ENCODE measurements at places on chromosomes 4 and X. TPM values are rescaled to one million over a fixed set of nuclear protein-coding genes. Genes with fewer than 3 reads are reported as not detected.

- H3K4me1 ChIP-seq = no peaks in the 10 kb centered on the region
- H3K27me3 ChIP-seq = no peaks in the 10 kb centered on the region
- no peak overlapping the region for H3K27ac ChIP-seq
- H3K4me3 ChIP-seq = no peak overlapping the region
- DNase-seq = no peak
- H3K36me3 ChIP-seq = no peaks in the 10 kb centered on the region
Observed at GRCh38 chr4:3413217-3413671, 28.5 kb upstream of the HGFAC start.

DNA sequence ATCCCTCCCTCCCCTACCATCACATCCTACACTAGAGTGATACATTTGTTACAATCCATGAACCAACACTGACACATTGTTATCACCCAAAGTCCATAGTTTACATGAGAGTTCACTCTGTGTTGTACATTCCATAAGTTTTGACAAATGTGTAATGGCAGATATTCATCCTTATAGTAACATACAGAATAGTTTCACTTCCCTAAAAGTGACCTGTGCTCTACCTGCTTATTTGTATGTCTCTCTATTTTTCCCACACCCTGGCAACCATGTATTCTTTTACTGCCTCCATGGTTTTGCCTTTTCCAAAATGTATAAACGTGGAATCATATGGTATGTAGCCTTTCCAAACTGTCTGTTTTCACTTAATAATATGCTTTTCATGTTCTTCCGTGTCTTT is 42.2 kb upstream of the HPGD start:
- H3K4me3 ChIP-seq = no peak overlapping the region
- no peak overlapping the region for H3K27ac ChIP-seq

Gene ARX
- not detected for total RNA-seq

DNA sequence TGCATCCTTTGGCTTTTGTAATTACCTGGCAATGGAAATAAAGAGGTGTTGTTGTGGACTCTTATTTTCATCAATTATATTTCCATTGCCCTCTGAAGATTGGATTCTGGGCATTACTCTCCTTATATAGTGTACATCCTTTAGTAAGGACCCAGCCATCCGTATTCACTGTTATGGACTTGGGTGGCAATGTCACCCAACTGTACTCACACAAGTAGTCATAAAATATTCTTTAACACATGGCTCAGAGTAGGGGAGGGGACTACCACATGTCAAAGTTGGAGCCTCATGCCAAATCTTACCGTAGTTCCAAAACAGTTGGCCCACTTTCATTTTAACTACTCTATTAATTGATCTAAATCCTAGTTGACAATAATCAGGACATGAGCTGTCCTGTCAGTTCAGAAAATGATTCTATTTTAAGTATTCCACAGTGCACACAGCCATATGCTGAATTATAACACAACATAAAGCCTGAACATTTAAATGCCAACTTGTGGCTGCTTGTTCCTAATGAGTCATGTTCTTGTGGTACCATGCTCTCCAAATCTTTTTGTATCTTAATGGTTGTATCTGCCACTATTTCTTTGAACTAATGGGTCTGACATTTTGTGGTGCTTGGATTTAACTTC is 4.9 kb downstream of the FRAS1 start:
- H3K4me3 ChIP-seq = no peak overlapping the region
- H3K27ac ChIP-seq = no peak overlapping the region
- no peaks in the 10 kb centered on the region for H3K27me3 ChIP-seq
- H3K4me1 ChIP-seq = peaks cover 17% of the 10 kb centered on the region
- DNase-seq = no peak
- H3K36me3 ChIP-seq = no peaks in the 10 kb centered on the region

DNA sequence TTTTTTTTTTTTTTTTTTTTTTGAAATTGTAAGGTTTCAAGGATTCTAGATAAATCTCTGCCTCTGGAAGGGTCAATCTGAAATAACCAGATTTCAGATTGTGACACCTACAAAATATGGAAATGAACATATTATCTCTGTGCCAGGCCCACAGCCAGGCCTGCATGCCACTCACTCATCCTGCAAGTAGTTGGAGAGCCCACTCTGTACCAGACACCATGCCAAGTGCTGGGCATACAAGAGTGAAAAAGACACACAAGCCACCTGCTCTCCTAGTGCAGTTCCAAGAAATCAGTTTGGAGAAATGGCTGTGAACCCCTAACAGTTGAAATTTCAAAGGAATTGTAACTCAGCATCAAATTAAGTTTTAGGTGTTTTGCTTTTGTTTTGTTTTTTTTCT is 145.9 kb upstream of the NOCT start:
- no peak overlapping the region for H3K27ac ChIP-seq
- H3K36me3 ChIP-seq = no peaks in the 10 kb centered on the region
- no peak overlapping the region for H3K4me3 ChIP-seq
- no peaks in the 10 kb centered on the region for H3K4me1 ChIP-seq

DNA sequence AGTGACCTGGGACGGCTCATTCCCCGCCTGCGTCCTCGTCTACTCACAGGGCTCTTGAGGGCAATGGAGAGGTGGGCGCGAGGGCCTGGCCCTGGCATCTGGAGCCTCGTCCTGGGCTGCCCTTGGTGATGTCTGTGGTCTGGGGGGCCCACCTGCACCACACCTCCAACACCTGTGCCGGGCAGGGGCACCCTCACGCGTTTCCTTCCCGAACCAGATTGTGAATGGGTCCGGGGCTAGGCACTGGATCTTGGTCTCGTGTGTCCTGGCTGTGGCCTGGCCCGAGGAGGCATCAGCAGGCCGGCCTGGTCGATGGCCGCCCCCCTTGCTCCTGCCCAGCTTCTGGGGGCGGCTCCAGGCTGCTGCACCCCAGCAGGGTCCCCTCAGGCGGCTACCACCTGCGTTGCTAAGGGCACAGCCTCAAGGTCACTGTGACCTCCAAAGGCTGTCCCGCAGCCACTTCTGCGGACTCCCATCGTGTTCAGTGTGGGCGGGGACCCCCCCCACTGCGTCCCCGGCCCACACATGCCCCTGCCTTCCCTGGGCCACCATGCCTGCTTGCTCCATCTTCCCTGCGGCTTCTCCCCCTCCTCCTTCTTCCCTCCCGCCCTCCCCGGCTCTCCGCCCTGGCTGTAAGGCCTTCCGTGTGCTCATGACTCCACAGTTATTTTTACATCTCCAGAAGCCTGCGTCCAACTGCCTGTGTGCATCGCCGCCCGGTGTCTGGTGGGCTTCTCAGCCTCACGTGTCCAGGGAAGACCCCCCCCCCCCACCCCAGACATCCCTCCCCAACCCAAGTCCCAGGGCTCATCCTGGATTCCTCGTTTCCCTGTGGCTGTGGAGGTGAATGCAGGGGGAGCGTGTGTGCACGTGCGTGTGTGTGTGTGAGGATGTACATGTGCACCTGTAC is 3.8 kb downstream of the DOK7 start:
- H3K4me1 ChIP-seq = no peaks in the 10 kb centered on the region
- DNase-seq = no peak
- H3K27ac ChIP-seq = no peak overlapping the region
- H3K27me3 ChIP-seq = peaks cover 19% of the 10 kb centered on the region
- no peaks in the 10 kb centered on the region for H3K36me3 ChIP-seq

DNA sequence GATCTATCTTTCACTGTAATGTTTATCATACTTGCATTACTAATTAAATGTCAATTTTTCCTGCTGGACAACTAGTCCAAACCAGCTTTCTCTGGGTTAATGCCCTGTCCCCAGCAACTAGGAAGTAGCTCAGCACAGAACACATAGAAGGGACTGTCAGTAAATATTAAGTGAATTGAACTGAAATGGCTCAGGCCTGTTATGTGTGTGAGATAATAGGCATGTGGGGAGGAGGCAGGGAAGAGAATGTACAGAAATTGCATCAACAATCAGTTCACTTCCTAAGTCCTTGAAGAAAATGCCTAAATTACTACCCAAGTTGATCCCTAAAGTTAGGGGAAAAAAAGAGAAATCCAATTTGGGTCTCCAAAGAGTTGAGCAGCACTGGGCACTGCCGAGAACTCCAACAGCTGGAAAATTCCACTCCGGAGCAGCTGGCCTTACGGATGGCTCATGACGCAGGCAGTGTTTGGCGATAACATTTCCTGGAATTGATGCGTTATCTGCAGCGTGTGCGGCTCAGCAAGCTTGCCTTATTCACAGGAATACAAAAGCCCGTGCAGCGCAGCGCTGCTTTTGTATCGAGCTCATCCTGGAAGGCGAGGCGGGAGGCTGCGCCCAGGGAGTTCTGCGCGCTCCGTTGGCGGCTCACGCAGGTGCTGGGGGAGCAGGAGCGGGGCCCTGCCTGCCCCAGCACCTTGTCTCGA is 297.3 kb upstream of the LCORL start:
- H3K36me3 ChIP-seq = no peaks in the 10 kb centered on the region
- no peak for DNase-seq
- H3K27ac ChIP-seq = no peak overlapping the region
- no peaks in the 10 kb centered on the region for H3K27me3 ChIP-seq

DNA sequence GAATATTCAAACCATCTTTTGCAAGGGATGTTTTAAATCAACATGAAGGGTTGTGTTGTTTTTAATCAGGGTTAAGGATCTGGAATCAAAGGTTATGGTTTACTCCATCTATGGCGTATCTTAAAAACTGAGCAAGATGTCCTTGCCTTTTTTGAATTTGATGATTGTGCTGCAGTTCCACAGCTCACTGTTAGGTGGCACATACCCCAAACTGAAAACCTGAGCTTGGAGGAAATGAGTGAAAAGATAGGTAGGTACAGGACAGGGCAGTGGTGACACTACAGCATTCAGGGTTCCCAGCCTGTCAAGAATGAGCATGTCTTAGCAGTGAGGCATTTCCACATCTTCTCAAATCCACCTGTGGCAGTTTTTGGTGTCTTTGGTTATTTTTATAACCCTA is 13.1 kb upstream of the EOLA1 start:
- no peaks in the 10 kb centered on the region for H3K27me3 ChIP-seq
- no peak overlapping the region for H3K4me3 ChIP-seq

Gene CFAP99
- not detected for total RNA-seq

- no peaks in the 10 kb centered on the region for H3K27me3 ChIP-seq
- no peak overlapping the region for H3K27ac ChIP-seq
- H3K4me3 ChIP-seq = no peak overlapping the region
- peaks cover 3% of the 10 kb centered on the region for H3K4me1 ChIP-seq
Observed at GRCh38 chr4:76964769-76965168, 15.2 kb downstream of the SEPTIN11 start.

DNA sequence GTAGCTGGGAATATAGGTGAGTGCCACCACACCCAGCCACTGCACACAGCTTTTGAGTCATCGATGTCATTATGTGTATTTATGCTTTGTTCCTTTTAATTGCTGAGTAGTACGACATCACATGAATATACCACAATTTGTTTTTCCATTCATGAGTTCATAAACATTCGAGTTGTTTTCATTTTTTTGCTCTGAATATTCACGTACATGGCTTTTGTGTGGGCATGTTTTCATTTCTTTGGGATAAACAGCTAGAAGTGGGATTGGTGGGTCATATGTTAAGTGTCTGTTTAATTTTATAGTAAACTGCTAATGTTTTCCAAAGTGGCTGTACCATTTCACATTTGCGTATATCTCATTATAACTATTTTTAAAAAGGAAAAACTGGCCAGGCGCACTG is 45.1 kb upstream of the KDR start:
- no peak for DNase-seq
- no peak overlapping the region for H3K4me3 ChIP-seq
- H3K4me1 ChIP-seq = peaks cover 22% of the 10 kb centered on the region
- no peak overlapping the region for H3K27ac ChIP-seq

GRCh38 chr4:48841045-48841827 is 10.3 kb downstream of the OCIAD1 start:
- H3K4me3 ChIP-seq = no peak overlapping the region
- no peak for DNase-seq
- H3K36me3 ChIP-seq = peaks cover 36% of the 10 kb centered on the region
- no peaks in the 10 kb centered on the region for H3K4me1 ChIP-seq
- no peaks in the 10 kb centered on the region for H3K27me3 ChIP-seq

DNA sequence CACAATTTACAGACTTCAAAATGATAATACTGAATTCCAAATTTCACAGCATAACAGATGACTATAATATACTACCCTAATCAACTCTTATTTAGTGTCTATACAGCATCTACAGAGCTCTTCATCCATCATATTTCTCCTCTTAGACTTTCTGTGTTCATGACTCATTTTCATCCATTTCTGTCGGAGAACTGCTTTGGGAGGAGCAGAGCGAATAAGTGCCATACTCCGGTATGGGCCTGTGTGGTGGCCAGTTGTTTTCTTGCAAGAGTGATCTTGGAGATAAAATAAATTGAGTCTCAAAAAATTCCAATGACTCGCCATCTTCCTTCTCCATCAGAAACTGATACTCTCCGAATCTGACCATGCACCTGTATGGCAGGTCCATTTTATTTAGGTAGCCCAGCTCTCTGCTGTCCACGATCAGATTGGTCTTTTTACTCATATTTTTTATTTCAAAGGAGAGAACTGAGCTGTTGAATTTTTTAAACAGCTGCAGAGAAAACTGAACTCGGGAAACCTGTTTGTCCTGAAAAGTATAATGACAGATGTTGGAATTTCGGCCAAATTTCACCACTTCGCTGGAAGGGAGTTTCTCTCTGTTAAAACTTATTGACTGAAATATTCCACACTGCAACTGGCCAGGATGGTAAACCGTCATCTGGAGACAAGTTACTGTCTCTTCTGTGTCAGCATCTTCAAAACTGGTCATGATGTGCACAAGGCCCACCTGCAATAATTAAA is 7.8 kb downstream of the TIFA start:
- no peak for DNase-seq
- H3K27me3 ChIP-seq = no peaks in the 10 kb centered on the region
- no peaks in the 10 kb centered on the region for H3K4me1 ChIP-seq
- no peak overlapping the region for H3K27ac ChIP-seq
- H3K36me3 ChIP-seq = no peaks in the 10 kb centered on the region
- no peak overlapping the region for H3K4me3 ChIP-seq

Gene BRS3
- not detected for total RNA-seq

Gene SYN1
- total RNA-seq = 2.2 TPM

DNA sequence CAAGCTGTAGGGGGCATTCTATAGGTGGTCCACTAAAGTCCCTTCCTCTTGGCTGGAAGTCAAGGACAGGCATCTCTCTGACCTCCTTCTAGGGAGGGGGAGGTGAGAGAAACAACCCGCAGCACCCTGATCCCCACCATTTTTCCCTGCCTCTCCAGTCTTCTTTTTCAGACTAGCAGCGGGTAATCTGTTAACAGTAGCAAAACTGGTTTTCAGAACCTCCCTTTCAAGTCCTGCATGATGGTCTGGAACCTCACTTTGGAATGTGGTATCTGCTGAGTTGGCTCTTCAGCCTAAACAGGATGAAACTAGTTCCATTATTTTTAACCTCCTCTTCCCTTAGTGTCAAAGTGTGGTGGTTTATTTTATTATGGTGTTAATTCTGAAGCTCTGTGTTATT is 196.0 kb downstream of the NWD2 start:
- H3K27me3 ChIP-seq = no peaks in the 10 kb centered on the region
- H3K4me1 ChIP-seq = no peaks in the 10 kb centered on the region
- H3K36me3 ChIP-seq = no peaks in the 10 kb centered on the region
- no peak overlapping the region for H3K4me3 ChIP-seq

- H3K4me1 ChIP-seq = no peaks in the 10 kb centered on the region
- peaks cover 9% of the 10 kb centered on the region for H3K36me3 ChIP-seq
- no peaks in the 10 kb centered on the region for H3K27me3 ChIP-seq
Observed at GRCh38 chr4:2715426-2715825, 40.7 kb downstream of the TNIP2 start.

- no peaks in the 10 kb centered on the region for H3K36me3 ChIP-seq
- H3K4me1 ChIP-seq = peaks cover 23% of the 10 kb centered on the region
- DNase-seq = peak; percentile 76
- H3K27ac ChIP-seq = peak overlapping the region; percentile 91
- H3K27me3 ChIP-seq = no peaks in the 10 kb centered on the region
- peak overlapping the region; percentile 87 for H3K4me3 ChIP-seq
Observed at GRCh38 chr4:6986072-6986780, 56.9 kb upstream of the TADA2B start.

- H3K27me3 ChIP-seq = peaks cover 74% of the 10 kb centered on the region
- H3K4me1 ChIP-seq = no peaks in the 10 kb centered on the region
- no peaks in the 10 kb centered on the region for H3K36me3 ChIP-seq
Observed at GRCh38 chr4:8863686-8864682, 7.7 kb downstream of the HMX1 start.

Gene MGARP
- 0.45 TPM for total RNA-seq
